Common myeloid progenitor, CD34-positive (primary cell): ENCODE measurements at places on chromosomes 5 and 9.

DNA sequence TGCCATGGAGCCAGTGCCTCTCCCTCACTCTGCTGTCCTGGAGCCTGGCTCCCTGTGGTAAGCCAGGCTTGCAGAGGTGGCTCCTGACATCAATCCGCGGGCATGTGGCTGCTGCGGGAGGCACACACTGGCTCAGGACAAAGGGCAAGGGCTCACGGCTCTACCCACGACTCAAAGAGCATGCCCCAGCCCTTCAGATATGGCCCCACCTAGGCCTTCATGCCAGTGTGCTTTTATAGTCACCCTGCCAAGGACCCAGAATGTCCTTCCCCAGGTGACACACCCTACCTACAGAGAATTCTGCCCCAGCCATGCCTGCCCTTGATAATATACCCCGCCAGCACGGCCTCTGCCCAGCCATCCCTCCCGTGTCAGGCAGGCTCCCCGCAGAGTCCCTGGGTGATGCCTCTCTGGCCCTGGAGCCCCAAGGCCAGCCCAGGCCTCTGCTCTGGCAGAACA lies 1.6 kb downstream of the MGAT4B start:
- no peaks in the 10 kb centered on the region for H3K27me3 ChIP-seq
- H3K27ac ChIP-seq: no peak overlapping the region
- peaks cover 6% of the 10 kb centered on the region for H3K36me3 ChIP-seq
- peaks cover 4% of the 10 kb centered on the region for H3K4me1 ChIP-seq

DNA sequence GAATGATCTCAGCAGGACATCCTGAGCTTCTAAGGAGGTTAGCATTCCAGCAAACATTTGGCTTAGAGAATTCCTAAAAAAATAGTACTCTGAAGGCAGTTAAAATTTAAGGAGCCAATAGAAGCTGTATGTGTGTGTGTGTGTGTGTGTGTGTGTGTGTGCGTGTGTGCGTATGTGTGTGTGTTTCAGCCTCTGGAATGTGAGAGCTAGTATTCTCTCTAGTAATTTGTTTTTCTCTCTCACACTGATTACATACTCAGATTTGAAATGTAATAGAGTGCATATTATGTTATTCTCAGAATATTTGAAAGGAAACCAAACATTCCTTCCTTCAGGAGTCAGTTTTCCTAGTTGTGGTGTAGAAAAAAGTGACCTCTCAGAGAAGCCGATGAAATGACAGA lies 279.6 kb downstream of the TMEM38B start:
- no peaks in the 10 kb centered on the region for H3K4me1 ChIP-seq
- no peak overlapping the region for H3K27ac ChIP-seq
- H3K36me3 ChIP-seq: no peaks in the 10 kb centered on the region
- H3K4me3 ChIP-seq: no peak overlapping the region
- DNase-seq: no peak

DNA sequence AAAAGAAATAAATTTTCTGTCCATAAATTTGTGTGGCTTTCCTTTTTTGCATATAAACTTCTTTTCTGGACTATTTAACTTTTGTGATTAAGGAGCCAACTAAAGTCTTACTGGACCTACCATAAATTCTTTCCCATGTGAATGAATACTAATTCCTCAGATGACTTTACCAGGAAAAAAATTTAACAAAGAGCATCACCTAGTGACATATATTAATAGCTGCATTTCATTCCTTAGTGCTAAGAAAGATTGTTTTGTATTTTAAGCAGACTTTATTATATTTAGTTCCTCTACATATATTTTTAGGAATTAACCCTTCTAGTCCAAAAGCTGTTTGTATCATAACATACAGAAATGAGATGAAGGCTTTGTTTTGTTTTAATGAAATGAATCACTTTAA lies 64.4 kb downstream of the C9orf85 start:
- DNase-seq: peak; percentile 14
- no peaks in the 10 kb centered on the region for H3K27me3 ChIP-seq
- H3K36me3 ChIP-seq: no peaks in the 10 kb centered on the region
- peaks cover 6% of the 10 kb centered on the region for H3K4me1 ChIP-seq
- no peak overlapping the region for H3K4me3 ChIP-seq
- no peak overlapping the region for H3K27ac ChIP-seq

DNA sequence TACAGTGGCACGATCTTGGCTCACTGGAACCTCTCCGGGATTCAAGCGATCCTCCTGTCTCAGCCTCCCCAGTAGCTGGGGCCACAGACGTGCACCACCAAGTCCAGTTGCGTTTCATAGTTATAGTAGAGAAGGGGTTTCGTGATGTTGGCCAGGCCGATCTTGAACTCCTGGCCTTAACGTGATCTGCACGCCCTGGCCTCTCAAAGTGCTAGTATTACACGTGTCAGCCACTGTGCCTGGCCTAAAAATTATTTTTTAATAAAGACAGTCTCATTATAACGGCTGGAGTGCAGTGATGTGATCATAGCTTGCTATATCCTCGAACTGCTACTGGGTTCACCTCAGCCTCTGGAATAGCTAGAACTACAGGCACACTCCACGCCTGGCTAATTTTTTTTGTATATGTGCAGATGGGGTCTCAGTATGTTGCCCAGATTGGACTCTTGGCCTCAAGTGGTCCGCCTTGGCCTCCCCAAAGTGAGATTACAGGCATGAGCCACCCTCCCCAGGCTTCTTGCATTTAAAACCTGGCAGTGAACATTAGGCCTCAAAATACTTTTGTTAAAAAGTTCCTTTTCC lies 4.4 kb downstream of the NPM1 start:
- no peaks in the 10 kb centered on the region for H3K27me3 ChIP-seq
- H3K4me3 ChIP-seq: no peak overlapping the region
- no peak for DNase-seq
- peaks cover 19% of the 10 kb centered on the region for H3K4me1 ChIP-seq
- H3K36me3 ChIP-seq: peaks cover 42% of the 10 kb centered on the region

GRCh38 chr9:71042448-71042990 lies 78.9 kb downstream of the TRPM3 start:
- H3K36me3 ChIP-seq: no peaks in the 10 kb centered on the region
- no peak overlapping the region for H3K4me3 ChIP-seq
- H3K4me1 ChIP-seq: no peaks in the 10 kb centered on the region
- DNase-seq: no peak

DNA sequence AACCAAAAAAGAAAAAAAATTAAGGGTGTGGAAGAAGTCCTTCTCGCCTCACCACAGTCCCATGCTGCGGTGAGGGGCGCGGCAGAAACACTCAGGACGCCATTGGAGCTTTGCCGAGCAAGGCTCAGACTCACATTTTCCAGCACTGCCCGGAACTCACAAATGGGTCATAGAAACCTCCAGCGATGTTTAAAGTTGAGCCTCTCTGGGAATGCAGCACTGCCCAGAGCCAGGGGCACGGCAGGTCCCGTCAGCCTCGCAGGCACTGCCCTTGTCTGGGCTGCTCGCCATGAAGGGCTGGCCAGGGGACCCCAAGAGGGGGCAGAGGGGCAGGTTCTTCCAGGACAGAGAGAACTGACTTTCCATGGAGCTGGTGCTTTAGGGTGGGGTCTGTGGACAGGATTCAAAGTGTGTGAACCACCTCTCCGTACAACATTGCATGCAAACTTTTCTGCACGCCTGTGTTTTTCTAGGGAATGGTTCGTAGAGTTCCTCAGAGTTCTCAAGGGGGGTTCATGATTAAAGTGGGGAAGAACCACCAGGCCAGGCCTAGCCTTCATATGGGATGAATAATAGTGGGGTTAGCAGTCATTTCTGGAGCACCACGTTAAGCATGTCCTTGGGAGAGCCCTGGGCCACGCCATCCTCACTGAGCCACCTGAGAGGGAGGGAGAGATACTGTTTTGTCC lies 38.4 kb downstream of the PRRX2 start:
- DNase-seq: no peak
- H3K27me3 ChIP-seq: peaks cover 21% of the 10 kb centered on the region
- H3K36me3 ChIP-seq: no peaks in the 10 kb centered on the region
- no peaks in the 10 kb centered on the region for H3K4me1 ChIP-seq
- H3K27ac ChIP-seq: no peak overlapping the region

DNA sequence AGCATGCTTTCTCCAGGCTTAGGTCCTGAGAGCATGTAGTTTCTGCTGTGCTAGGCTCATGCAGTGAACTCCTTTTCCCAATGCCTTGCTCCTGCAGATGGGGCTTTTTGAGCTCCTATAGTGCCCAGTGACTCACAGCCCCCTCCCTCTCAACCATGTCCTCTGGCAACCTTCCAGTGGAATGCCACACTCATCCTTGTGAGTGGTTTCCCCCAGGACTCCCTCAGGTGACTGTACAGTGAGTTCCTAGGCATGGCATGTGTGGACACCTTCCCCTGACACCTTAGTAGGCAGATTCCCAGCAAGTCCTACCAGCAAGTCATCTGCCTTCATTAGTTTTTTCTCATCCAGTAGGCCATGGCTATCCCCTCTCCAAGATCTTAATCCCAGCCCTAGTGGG lies 72.4 kb upstream of the CXCL14 start:
- no peak overlapping the region for H3K27ac ChIP-seq
- DNase-seq: no peak
- H3K4me3 ChIP-seq: no peak overlapping the region
- H3K36me3 ChIP-seq: no peaks in the 10 kb centered on the region

- DNase-seq: no peak
- no peak overlapping the region for H3K4me3 ChIP-seq
- peaks cover 45% of the 10 kb centered on the region for H3K36me3 ChIP-seq
- no peak overlapping the region for H3K27ac ChIP-seq
- H3K4me1 ChIP-seq: no peaks in the 10 kb centered on the region
Measured at GRCh38 chr9:93479726-93480125, 26.3 kb upstream of the FAM120AOS start.

DNA sequence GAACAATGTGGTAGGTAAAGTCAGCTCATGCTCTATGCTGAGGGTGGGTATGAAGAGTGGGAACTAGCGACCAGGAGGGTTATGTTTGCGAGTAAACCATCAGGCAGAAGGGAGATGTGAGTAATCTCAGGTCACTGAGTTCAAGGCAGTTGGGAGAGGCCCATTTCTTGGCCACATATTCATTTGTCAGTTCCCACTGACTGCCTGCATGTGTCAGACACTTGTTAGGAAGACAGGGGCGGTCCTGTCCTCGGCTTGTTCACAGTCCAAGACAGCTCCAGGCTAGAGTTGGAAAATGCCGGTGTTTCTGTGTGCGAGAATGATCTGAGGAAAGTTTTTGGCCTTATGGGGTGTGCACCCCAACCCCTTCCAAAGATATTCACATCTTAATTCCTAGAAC lies 48.6 kb upstream of the GDNF start:
- no peak overlapping the region for H3K27ac ChIP-seq
- peaks cover 4% of the 10 kb centered on the region for H3K27me3 ChIP-seq
- H3K4me3 ChIP-seq: no peak overlapping the region
- no peak for DNase-seq
- no peaks in the 10 kb centered on the region for H3K36me3 ChIP-seq
